Sigmoid colon (tissue), 7 donors: ENCODE measurements at places on chromosomes 12 and 14. TPM values are rescaled to one million over a fixed set of nuclear protein-coding genes. Genes with fewer than 3 reads are reported as not detected.

DNA sequence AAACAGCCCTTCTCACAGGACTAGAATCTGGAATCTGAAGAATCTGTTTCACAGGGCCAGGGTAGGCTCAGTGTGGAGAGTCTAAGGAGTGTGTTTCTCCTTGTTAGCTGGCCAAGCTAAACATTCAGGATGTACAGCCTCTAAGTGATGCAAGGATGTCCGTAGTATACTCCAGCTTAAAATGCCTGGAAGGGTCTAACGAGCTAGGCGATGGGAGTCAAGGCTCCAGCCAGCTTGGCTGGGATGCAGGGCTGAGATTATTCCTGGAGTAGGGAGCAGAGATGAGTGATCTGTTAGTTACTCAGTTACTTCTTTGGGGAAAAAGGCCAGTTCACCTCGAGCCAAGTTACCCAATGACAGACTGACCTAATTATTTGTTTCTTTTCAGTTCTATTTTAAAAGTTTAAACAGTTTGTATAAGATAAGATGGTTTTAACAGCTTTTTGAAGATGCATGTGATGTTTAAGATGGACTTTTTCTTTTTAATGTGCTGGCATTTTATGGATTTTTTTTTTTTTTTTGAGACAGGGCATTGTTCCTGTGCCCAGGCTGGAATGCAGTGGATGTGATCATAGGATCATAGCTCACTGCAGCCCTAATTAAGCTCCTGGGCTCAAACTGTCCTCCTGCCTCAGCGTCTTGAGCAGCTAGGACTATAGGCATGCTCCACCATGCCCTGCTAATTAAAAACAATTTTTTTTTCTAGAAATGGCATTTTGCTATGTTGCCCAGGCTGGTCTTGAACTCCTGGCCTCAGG is 41.1 kb downstream of the SYNE2 start:
- no peak overlapping the region for H3K4me3 ChIP-seq
- no peaks in the 10 kb centered on the region for H3K36me3 ChIP-seq
- peak; percentile 86 for DNase-seq

- H3K27me3 ChIP-seq, result no peaks in the 10 kb centered on the region
- H3K36me3 ChIP-seq, result no peaks in the 10 kb centered on the region
- H3K27ac ChIP-seq, result no peak overlapping the region
- no peak overlapping the region for H3K4me3 ChIP-seq
- no peaks in the 10 kb centered on the region for H3K4me1 ChIP-seq
- no peak for DNase-seq
Measured at GRCh38 chr12:44703182-44703910, 172.8 kb downstream of the NELL2 start.

Gene DIO3
- polyA plus RNA-seq, result 6.0 TPM

GRCh38 chr12:131085125-131085815 is 131.6 kb downstream of the ADGRD1 start:
- no peak overlapping the region for H3K27ac ChIP-seq
- no peak overlapping the region for H3K4me3 ChIP-seq
- no peaks in the 10 kb centered on the region for H3K27me3 ChIP-seq
- no peak for DNase-seq
- no peaks in the 10 kb centered on the region for H3K4me1 ChIP-seq

DNA sequence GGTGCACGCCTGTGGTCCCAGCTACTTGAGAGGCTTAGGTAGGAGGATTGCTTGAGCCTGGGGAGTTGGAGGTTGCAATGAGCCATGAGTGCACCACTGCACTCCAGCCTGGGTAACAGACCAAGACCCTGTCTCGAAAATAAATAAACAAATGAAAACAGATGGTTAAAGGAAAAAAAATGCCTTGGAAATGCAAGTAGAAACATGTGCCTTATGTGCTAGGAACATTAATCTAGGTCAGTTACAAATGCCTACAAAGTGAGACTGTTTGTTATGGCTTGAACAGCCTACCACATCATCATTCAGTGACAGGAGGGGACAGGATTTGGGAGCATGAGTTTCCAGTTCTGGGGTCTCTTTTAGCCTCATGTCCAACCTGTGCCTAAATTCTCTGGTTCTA is 52.4 kb upstream of the BCAT1 start:
- H3K27me3 ChIP-seq, result no peaks in the 10 kb centered on the region
- no peaks in the 10 kb centered on the region for H3K36me3 ChIP-seq
- no peak for DNase-seq
- no peak overlapping the region for H3K4me3 ChIP-seq
- peaks cover 9% of the 10 kb centered on the region for H3K4me1 ChIP-seq

Gene CCDC38
- not detected for polyA plus RNA-seq

GRCh38 chr12:115267891-115268290 is 583.9 kb upstream of the TBX3 start:
- H3K36me3 ChIP-seq, result no peaks in the 10 kb centered on the region
- H3K27me3 ChIP-seq, result no peaks in the 10 kb centered on the region
- no peak overlapping the region for H3K27ac ChIP-seq
- H3K4me1 ChIP-seq, result no peaks in the 10 kb centered on the region

DNA sequence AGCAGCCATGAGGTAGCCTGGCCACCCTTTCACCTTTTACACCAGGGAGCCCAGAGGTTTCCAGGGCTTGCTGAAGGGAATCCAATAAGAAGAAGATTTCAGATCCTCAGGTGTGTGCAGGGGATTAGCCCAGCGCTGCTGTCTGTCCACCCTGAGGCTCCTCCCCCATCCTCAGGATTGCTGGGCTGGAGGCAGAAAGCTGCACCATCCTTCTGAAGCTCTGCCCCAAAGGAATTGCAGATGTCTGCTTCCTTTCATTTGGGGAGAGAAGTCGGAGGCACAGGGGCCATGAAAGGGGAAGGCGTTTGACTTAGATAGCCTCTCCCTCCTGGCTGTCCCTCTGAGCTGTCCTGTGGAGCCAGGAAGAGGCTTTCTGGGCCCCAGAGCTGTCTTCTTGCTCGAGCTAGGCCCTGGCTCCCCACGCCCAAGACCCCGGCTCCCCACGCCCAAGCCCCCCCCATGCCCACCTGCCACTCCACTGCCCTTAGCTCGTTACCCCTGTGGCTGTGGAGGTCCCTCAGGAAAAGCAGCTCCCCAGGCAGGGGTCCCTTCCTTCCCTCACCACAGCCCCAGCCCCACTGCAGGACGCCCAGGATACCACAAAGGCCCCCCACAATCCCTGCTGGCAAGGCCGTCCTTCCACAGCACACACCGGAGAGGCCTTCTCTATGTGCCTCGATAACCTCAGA is 359.0 kb downstream of the CACNA1C start:
- no peaks in the 10 kb centered on the region for H3K36me3 ChIP-seq
- no peak overlapping the region for H3K4me3 ChIP-seq
- DNase-seq, result peak; percentile 56
- H3K27ac ChIP-seq, result no peak overlapping the region

Gene FAM222A
- polyA plus RNA-seq, result 2.2 TPM

GRCh38 chr12:78128211-78128610 is 297.5 kb downstream of the NAV3 start:
- no peak overlapping the region for H3K4me3 ChIP-seq
- no peaks in the 10 kb centered on the region for H3K36me3 ChIP-seq
- H3K4me1 ChIP-seq, result no peaks in the 10 kb centered on the region
- no peak for DNase-seq
- no peak overlapping the region for H3K27ac ChIP-seq

DNA sequence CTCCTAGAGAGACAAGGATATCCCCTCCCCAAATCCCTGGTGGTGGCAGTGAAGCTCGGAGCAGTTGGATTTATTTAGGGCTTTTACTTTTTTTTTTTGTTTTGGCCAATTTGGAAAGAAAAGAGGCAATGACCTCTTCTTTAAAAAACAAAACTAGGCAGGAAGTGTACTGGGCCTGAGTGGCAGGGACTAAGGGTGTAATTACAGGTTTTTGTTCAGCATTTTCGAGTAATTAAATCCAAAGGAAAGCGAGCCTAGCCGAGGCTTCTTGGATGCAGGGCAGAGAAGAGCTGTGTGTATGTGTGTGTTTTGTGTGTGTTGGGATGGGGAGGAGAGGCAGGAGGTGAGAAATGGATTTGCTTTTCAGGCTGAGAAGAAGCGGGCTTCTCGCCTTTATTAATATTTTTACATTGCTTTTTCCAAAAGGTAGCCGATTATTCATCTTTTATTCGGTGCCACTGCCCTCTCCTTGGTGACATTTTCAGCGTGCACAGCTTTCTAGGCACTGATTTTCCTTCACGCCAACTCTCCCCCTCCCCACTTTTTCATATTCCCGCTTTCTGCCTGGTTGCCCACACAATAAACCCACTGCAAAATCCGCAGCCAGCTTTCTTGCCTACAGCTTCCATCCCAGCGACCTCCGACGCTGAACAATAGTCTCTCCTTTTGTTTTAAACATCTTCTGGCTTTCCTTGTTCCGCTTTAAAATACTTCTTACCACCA is 8.9 kb upstream of the IRF2BPL start:
- no peaks in the 10 kb centered on the region for H3K36me3 ChIP-seq
- no peak for DNase-seq
- no peaks in the 10 kb centered on the region for H3K27me3 ChIP-seq
- H3K27ac ChIP-seq, result peak overlapping the region; percentile 100

DNA sequence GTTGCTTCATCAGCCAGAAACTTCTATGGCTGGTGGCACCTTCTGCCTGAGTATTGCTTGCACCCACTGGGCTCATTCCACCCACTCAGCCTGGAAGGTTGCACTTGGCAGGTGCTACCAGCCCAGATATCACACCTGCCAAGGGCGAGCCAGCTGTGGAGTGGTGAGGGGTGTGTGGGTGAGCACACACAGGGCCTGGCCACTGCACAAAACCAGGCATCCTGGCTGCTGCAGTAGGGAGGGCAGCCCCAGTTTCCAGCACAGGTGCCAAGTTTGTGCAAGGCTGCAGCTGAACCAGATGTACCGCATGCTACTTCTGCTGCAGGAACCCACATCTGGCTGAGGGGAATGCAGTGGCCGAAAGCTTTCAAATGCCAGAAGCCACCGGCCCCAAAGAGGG is 1147.8 kb downstream of the FSCB start:
- H3K27ac ChIP-seq, result no peak overlapping the region
- peak; percentile 47 for DNase-seq
- H3K4me3 ChIP-seq, result no peak overlapping the region
- no peaks in the 10 kb centered on the region for H3K27me3 ChIP-seq

GRCh38 chr12:47884501-47884900 is 20.3 kb downstream of the VDR start:
- H3K4me3 ChIP-seq, result no peak overlapping the region
- H3K27ac ChIP-seq, result no peak overlapping the region
- H3K4me1 ChIP-seq, result no peaks in the 10 kb centered on the region
- no peaks in the 10 kb centered on the region for H3K36me3 ChIP-seq
- H3K27me3 ChIP-seq, result no peaks in the 10 kb centered on the region
- DNase-seq, result no peak

GRCh38 chr14:100140452-100141078 is 18.9 kb downstream of the DEGS2 start:
- no peak overlapping the region for H3K27ac ChIP-seq
- H3K4me3 ChIP-seq, result no peak overlapping the region
- H3K36me3 ChIP-seq, result peaks cover 7% of the 10 kb centered on the region
- no peaks in the 10 kb centered on the region for H3K27me3 ChIP-seq
- DNase-seq, result no peak
- no peaks in the 10 kb centered on the region for H3K4me1 ChIP-seq

DNA sequence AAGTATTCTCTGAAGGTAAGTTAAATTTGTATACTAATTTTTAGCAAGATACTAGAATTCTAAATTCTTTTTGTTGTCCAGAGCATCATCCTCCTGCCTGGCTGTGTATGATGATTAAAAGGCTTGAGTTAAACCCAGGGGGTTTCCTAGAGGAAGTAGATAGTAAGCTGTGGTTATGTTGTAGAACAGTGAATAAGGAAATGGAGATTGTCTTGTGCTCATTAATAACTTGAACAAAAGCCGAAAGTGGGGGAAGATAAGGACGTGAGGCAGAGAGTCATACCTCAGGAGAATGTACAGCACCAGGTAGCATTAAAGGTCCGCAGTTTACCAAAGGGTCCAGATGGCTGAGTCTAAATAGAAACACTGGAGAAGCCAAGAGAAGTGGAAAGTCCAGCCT is 42.0 kb downstream of the CKB start:
- no peaks in the 10 kb centered on the region for H3K27me3 ChIP-seq
- H3K4me3 ChIP-seq, result no peak overlapping the region
- no peaks in the 10 kb centered on the region for H3K4me1 ChIP-seq

Gene MUCL1
- not detected for polyA plus RNA-seq

- DNase-seq, result no peak
- H3K36me3 ChIP-seq, result peaks cover 90% of the 10 kb centered on the region
- no peaks in the 10 kb centered on the region for H3K27me3 ChIP-seq
- no peak overlapping the region for H3K4me3 ChIP-seq
Measured at GRCh38 chr12:121248622-121249021, 38.7 kb downstream of the P2RX4 start.

GRCh38 chr12:123115409-123116121 is 35.3 kb downstream of the PITPNM2 start:
- peak; percentile 93 for DNase-seq
- H3K27ac ChIP-seq, result peak overlapping the region; percentile 90
- peaks cover 70% of the 10 kb centered on the region for H3K4me1 ChIP-seq
- H3K27me3 ChIP-seq, result no peaks in the 10 kb centered on the region
- no peak overlapping the region for H3K4me3 ChIP-seq
- no peaks in the 10 kb centered on the region for H3K36me3 ChIP-seq

DNA sequence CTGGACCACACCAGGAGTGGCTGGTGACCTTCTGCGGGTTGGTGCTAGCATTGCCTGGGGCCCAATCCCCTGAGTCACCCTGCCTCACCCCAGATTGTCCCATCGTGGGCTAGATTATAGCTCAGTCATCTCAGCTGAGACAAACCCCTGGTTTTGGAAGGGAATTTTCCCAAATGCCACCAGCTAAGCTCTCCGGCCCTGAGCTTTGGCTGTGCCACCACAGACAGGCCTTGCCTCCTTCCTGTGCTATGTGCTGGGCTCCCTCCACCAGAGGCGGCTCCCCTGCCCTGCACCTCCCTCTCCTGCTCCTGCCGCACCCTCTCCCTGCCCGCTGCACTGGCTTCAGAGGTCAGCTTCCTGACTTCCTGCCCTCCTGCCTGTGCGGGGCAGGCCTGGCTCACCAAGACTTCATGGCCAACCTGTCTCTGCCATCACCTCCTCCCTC is 196.3 kb downstream of the TSPAN9 start:
- no peaks in the 10 kb centered on the region for H3K27me3 ChIP-seq
- no peak overlapping the region for H3K27ac ChIP-seq
- no peaks in the 10 kb centered on the region for H3K4me1 ChIP-seq
- DNase-seq, result no peak
- no peaks in the 10 kb centered on the region for H3K36me3 ChIP-seq

Gene RERG
- polyA plus RNA-seq, result 4.8 TPM

- no peak overlapping the region for H3K27ac ChIP-seq
- no peak overlapping the region for H3K4me3 ChIP-seq
- H3K27me3 ChIP-seq, result no peaks in the 10 kb centered on the region
- H3K36me3 ChIP-seq, result no peaks in the 10 kb centered on the region
- DNase-seq, result no peak
- H3K4me1 ChIP-seq, result no peaks in the 10 kb centered on the region
Measured at GRCh38 chr12:57993030-57993429, 51.7 kb downstream of the ATP23 start.

GRCh38 chr14:51996148-51996746 is 6.9 kb downstream of the RTRAF start:
- no peaks in the 10 kb centered on the region for H3K27me3 ChIP-seq
- peaks cover 19% of the 10 kb centered on the region for H3K4me1 ChIP-seq
- no peak overlapping the region for H3K27ac ChIP-seq
- DNase-seq, result no peak
- no peak overlapping the region for H3K4me3 ChIP-seq
- peaks cover 22% of the 10 kb centered on the region for H3K36me3 ChIP-seq

Gene ACRBP
- polyA plus RNA-seq, result not detected

- no peaks in the 10 kb centered on the region for H3K27me3 ChIP-seq
- DNase-seq, result no peak
- no peak overlapping the region for H3K27ac ChIP-seq
- H3K4me1 ChIP-seq, result no peaks in the 10 kb centered on the region
- no peaks in the 10 kb centered on the region for H3K36me3 ChIP-seq
- no peak overlapping the region for H3K4me3 ChIP-seq
Measured at GRCh38 chr12:127752802-127753201, 514.2 kb upstream of the TMEM132C start.
